ENCODE measurements at places on chromosomes 12 and 14.

DNA sequence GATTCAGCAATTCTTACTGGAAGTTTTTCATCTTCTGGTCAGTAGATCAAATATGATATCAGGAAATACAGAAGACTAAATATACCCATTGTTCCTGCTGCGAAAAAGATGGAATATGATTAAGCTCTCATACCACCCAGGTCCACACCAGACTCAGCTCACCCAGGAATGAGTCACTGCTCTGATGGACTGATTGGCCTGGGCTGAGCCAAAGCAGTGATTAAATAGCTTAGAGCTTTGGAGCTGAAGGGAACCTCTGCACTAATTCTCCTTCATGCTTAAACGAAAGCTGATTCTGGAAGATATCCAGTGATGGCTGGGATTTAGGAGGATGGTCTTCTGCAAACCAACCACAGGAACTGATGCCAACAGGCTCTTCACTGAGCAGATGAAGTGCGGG, 62.0 kb upstream of the SYT1 start:
- no peak for DNase-seq

DNA sequence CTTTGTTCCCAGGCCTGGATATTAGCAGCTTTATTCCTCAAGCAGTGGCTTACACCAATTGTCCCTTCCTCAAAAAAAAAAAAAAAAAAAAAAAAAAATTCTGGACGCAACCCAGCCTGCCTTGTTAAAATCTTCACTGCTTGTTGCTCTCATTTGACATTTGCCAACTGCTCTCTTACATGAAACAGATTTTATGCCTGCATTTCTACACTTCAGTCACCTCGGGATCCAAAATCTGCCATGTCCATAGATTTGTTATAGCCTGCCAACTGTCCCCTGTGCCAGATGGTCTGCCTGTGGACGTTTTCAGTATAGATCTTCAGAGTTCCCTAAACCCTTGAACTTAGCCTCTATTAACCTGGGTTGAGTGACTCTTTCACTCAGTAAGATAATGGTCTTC, 651.5 kb downstream of the FSCB start:
- no peak for DNase-seq

DNA sequence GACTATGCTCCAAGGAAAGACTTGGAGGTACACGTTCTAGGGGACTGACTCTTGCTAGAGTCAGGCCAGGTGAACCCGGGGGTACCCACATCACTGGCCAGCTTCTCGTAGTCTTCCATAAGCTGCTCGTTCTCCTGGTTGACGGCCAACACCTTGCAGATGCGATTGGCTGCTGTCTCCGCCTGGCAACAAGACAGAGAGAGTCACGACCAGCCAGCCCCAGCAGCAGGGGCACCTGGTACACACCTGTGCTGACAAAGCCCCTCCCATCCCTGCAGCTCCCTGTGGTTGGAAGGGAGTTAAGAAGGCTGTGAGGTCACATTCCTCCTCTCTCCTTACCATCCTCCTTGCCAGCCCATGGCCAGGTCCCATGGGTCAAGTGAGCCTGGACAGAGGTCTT, 85.5 kb downstream of the ACTN1 start:
- DNase-seq = no peak

- no peak for DNase-seq
These were observed 39.6 kb upstream of the LIN7A start for GRCh38 chr12:80977346-80977745.

DNA sequence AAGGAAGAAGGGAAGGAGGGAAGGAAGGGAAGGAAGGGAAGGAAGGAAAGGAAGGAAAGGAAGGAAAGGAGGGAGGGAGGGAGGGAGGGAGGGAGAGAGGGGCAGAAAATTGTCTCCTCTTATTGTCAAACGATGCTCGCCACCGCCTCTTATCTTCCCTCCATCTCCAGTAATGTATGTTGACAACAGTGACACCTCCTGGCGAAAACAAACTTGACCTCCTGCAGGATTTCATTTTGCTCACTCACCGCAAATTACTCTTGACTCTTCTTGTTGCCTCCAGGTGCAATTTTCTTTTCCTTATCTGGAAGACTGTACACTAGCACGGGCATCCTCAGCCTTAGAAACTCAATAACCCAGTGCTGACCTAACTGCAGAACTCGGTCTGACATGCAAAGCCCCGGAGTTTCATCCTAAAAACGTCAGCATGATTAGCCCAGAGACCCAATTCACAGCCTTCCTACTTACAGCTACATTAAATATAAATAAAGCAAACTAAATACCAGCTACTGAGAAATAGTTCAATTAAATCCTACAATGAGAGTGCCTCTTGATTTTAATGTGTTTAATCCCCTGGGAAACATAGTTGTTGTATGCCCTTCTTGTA, 512.4 kb upstream of the TMPO start:
- peak; percentile 50 for DNase-seq

DNA sequence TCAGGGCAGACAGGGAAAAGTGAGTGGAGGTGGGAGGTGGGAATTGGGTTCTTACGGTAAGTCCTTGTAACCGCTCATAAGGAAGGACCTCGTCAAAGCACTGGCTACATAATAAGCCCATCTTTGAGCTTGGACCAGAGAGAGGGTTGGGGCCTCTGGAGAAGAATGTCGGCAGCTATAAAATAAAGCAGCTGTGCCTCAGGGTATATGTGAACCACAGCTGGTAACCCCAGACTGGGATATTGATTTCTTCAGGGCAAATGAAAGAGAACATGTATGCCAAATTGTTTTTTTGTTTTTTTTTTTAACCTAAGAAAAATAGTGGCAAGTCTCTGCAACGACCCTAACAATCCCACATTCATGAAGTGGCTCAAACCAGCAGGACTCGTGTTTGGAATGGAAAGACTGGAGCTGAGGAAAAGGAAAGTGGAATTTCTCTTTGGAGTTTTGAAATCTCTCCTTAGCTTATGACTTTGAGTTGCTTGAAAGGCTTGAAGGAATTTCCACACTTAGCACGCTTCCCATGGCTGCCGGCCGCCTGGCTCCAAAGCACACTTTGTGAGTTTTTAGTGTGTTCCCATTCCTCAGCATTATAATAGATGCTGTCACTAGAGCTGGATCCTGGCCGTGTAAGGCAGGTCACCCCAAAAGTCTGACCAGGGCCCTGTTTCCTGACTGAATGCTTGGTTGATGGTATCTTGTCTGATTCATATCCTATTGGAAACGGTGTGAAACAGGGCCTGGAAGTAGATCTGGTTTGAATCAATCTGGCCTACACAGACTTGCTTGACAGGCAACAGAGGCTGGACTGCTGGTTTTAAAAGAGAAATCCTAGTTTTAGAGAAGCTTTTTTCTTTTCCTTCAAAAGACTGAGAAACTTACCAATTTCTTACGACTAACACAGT, 244.7 kb downstream of the MSRB3 start:
- no peak for DNase-seq

GRCh38 chr14:60805841-60806430, 71.4 kb downstream of the MNAT1 start:
- DNase-seq = no peak

- no peak for DNase-seq
These were observed 3.6 kb upstream of the KRT72 start for GRCh38 chr12:52604859-52605258.

- DNase-seq = no peak
These were observed 68.9 kb downstream of the FGD4 start for GRCh38 chr12:32467959-32468863.

GRCh38 chr14:55248411-55248810, 22.8 kb upstream of the FBXO34 start:
- DNase-seq = no peak

- DNase-seq = no peak
These were observed 115.9 kb upstream of the PELI2 start for GRCh38 chr14:56002342-56002741.

- DNase-seq = no peak
These were observed 49.8 kb upstream of the ANO6 start for GRCh38 chr12:45166056-45166455.

GRCh38 chr14:65826946-65827345, 414.4 kb downstream of the FUT8 start:
- no peak for DNase-seq

GRCh38 chr14:23076785-23077408, 18.0 kb downstream of the ACIN1 start:
- no peak for DNase-seq

- DNase-seq = peak; percentile 28
These were observed at the start of gene TSPAN8 for GRCh38 chr12:71157601-71158233. TSS of gene TSPAN8 (minus strand) at chr12:71157999. CDS start at chr12:71157678, 321 bp downstream.

DNA sequence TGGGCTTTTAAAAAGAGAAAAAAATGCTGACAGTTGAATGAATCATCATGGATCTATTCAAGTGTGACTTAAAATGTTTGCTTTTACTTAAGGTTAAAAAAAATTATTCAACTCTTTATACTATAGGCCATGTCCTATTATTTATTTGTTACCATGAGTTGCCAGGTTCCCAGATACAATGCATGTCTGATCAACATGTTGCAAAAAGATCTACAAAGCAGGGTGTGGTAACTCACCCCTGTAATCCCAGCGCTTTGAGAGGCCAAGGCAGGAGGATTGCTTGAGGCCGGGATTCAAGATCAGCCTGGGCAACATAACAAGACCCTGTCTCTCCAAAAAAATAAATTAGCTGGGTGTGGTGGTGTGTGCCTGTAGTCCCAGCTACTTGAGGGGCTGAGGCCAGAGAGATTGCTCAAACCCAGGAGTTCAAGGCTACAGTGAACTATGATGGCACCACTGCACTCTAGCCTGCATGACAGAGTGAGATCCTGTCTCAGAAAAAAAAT, 460.8 kb downstream of the BCAT1 start:
- DNase-seq = no peak

DNA sequence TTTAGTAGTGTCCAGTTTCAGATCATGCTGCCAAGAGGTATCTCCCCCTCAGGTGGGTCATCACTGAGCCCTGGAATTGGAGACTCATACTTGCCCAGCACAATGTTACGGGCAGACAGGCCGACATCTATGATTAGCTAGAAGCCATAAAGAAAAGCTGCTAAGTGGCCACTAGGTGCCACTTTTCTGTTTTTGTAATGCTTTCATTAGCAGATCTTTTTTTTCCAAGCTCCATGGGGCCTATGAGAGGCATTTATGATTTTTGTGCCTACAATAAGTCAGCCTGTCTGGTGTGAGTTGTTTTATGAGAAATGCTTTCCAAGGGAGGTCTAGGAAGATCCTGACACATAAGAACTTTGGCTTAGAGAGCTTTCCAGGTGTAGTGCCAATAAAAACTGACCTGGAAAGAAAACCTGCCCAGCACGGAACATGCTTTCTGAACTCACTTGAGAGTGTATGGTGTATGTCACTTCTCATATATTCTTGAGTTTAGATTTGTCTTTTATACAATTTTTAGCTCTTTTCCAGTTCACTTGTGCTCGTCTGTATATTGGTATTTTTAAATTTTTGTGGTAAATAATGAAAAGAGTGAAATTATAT, 21.8 kb upstream of the SMCO2 start:
- no peak for DNase-seq

DNA sequence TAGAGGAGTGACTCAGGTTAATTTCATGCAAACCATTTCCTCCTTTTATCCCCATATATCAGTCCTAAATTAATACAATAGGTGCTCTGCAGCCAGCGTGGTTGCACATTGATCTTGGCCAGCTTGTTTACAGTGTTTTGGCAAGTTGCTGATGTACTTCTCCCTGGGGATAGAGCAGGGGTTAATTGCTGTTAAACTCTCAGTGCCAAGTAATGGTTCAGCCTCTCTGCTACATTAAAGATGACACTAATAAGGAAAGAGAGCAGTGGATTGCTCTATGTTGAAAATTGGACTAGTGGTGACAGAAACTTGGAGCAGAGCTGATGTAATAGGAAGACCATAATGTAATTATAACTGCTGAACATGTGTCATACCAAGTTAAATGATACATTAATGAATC, 717.5 kb downstream of the RERGL start:
- no peak for DNase-seq

DNA sequence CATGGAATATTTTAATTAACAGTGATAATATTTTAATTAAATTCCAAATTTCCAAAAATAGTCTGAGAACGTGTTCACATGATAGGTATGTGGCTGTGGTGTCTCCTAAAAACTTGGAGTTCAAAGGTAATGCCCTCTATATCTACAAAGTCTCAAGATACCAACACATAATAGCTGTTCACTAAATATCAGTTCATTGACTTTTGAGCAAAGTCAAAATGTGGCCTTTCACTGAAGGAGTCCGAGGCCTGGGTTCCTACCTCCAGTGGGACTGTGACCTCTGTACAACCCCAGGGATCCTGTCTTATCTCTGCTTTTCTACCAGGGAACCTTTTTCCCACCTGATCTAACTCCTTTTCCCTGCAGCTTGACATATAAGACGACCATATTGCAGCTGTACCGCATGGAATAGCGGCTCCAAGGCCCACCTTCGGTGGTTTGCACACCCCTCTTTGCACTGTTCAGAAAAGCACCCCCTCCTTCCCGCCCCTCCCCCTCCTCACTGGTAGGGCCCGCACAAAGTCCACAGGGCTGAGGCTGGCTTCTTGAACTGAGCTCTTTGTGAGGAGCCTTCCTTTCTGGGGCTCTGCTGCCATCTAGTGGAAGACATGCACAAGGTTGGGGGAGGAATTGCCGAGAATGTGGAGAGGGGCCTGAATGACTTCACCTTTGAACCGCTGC, 3.1 kb downstream of the CCND2 start:
- DNase-seq = no peak

DNA sequence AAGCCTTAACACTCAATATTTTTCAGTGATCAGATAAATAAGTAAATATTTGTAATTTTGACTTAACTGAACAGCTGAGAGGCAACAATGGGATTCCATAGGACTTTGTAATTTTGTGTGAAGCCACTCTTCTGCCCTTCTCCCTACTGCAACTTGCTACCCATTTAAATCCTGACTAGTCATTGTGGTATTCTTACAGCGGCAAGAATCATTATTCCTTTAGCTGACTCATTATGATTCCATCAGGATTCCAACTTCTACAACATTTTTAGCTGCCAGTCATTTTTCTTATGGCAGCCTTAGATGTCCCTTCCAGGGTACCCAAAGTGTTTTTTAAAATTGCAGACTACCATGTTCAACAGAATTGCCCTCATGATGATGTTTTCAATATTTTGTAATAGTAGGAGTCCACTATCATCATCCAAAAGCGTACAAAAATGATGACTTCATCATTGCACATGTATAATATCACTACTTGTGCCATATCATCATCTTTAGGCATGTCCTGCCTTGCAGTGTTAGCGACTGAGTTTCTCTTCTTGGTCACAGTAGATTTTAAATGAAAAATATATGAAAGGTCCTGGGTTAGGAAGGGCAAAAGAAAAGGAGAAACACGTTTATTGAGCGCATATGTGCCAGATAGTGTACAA, 5.1 kb upstream of the MAGOHB start:
- no peak for DNase-seq
